ENCODE measurements at places on chromosomes 16 and 17. TPM values are rescaled to one million over a fixed set of nuclear protein-coding genes. Genes with fewer than 3 reads are reported as not detected.

The RUNDC3A gene
- total RNA-seq: 0.50 TPM

GRCh38 chr16:64455275-64455674 is 666.6 kb downstream of the CDH11 start:
- H3K36me3 ChIP-seq: no peaks in the 10 kb centered on the region
- no peak overlapping the region for H3K4me3 ChIP-seq
- no peaks in the 10 kb centered on the region for H3K4me1 ChIP-seq
- H3K27ac ChIP-seq: no peak overlapping the region

The TP53TG3F gene
- not detected for total RNA-seq

The WNT9B gene
- total RNA-seq: not detected

DNA sequence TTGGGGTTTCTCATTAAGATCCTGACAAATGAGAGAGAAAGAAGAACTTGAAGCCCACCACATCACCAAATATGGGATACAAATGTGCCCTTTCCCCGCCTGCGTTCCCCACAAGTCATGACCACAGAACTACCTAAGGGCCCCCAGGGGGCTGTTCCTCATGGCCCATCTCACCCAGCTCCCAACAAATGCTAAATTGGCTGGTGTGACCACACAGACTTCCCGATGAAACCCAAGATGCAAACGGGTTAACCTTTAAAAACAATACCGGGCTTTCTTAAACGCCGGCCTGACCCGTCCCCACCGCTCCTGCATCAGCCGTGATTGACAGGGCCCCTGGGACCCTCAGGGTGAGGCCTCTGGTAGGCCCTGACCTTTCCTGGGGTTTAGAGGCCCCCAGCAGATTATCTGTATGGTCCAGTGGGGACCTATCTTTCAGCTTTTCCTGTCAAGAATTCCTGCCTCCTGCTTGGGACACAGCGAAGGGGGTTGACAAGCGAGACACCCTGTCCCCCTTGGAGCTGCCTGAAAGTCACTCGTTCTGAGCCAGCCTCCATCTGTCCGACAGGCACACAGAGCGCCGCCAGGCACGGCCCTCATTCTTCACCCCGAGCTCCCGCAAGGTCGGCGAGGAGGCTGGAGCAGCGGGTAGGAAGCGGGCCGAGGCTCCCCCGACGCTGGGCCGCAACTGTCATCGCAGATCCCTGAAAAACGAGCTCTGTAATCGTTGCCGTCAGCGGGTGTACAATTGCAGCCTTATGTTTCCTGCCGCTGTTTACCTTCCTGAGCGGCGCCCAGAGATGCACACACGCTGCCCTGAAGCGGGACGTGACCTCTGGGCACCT is 300.1 kb downstream of the FOXL1 start:
- H3K4me3 ChIP-seq: no peak overlapping the region
- no peak for DNase-seq
- H3K4me1 ChIP-seq: no peaks in the 10 kb centered on the region
- no peak overlapping the region for H3K27ac ChIP-seq
- H3K27me3 ChIP-seq: peaks cover 29% of the 10 kb centered on the region
- no peaks in the 10 kb centered on the region for H3K36me3 ChIP-seq

The TMEM132E gene
- 0.06 TPM for total RNA-seq

GRCh38 chr16:86939609-86940008 is 361.3 kb downstream of the FOXL1 start:
- H3K27me3 ChIP-seq: peaks cover 18% of the 10 kb centered on the region
- no peak for DNase-seq
- peaks cover 2% of the 10 kb centered on the region for H3K4me1 ChIP-seq
- H3K27ac ChIP-seq: no peak overlapping the region

DNA sequence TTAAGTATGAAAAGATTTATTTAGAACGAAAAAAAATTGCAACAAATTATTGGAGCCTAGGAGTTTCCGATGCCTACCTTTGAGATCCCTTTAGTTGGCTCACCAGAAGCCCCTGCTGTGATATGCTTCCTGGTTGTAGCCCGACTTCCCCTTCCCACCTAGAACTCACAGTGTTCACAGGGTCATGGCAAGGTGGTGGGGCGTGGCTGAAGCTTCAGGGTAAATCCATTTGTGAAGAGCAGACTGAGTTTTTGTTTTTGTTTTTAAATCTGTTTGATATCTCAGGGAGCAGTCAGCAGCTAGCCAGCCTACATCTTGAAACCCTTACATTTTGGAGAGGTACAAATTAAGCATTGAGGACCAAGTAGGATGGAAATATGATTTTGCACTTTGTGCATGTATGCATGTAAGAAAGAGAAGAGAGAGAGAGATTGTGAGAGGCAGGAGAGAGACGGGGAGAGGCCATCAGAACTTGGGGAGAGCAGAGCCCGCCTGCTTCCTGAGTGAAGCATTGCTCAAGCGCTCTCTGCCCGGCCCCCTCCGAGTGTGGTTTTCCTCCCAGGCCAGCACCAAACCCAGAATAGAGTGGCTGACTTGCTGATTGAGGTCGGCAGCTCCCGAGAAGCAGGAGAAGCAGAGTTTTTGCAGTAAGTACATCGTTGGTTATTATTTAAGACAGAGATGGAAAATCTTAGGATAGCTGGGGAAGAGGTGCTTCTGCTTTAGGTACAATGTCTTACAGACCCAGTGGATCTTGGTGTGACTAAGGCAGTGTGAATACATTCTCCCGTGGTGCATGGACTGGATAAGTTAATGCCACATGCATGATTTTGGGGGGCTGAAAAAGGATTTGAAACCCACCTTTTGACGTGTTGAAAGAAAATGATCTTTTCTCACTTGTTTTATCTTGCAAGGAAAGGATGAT is 64.2 kb downstream of the SPECC1 start:
- H3K4me1 ChIP-seq: peaks cover 28% of the 10 kb centered on the region
- H3K27me3 ChIP-seq: peaks cover 4% of the 10 kb centered on the region
- H3K4me3 ChIP-seq: peak overlapping the region; percentile 78

DNA sequence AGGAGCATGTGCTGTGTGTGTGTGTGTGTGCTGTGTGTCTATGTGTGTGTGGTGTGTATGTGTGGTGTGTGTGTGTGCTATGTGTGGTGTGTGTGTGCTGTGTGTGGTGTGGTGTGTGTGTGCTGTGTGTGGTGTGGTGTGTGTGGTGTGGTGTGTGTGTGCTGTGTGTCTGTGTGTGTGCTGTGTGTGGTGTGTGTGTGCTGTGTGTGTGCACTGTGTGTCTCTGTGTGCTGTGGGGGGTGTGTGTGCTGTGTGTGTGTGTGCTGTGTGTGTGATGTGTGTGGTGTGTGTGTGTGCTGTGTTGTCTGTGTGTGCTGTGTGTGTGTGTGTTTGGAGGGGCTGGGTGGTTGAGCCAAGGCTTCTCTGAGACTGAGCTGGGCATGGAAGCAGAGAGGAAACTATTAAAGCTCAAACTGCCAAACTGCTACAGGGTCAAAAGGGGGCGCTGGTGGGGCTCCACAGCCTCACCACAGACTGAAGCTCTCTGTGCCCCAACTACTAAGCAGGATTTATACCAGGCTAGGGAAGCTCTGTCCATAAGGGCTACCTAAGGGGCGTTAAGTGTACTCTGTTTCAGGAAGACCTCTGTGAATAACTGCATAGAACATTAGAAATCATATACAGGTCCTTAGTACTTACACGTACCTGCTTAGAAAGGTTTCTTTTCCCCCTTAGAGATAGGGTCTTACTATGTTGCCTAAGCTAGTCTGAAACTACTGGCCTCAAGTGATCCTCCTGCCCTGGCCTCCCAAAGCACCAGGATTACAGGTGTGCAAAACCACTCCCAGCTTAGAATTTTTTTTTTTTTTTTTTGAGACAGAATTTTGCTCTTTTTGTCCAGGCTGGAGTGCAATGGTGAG is 27.8 kb upstream of the GHDC start:
- peak; percentile 59 for DNase-seq
- no peak overlapping the region for H3K4me3 ChIP-seq
- peaks cover 23% of the 10 kb centered on the region for H3K36me3 ChIP-seq
- no peaks in the 10 kb centered on the region for H3K27me3 ChIP-seq
- peak overlapping the region; percentile 71 for H3K27ac ChIP-seq

DNA sequence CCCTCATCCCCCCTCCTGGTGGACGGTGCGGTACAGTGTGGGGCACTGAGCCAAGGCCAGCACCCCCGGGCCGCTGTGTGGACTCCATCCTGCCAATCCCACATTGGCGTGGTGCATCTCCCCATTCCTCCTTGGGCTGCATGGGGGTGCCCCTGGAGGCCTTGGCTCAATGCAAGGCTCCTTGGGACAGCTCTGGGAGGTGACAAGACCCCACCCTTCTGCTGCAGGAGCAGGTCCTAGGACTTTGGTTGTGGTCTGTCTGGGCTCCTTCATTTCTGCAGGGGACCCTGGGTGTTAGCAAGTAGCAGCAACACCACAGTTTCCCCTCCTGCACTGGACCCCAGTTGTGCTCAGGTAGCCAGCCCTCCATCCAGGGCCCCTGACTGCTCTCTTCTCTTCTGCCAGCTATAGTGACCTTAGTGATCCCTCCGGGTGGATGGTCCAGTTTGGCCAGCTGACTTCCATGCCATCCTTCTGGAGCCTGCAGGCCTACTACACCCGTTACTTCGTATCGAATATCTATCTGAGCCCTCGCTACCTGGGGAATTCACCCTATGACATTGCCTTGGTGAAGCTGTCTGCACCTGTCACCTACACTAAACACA is 1.3 kb downstream of the PRSS21 start:
- no peaks in the 10 kb centered on the region for H3K36me3 ChIP-seq
- DNase-seq: no peak
- peaks cover 5% of the 10 kb centered on the region for H3K27me3 ChIP-seq
- no peak overlapping the region for H3K4me3 ChIP-seq
- no peaks in the 10 kb centered on the region for H3K4me1 ChIP-seq

The CLEC18B gene
- 1.7 TPM for total RNA-seq

DNA sequence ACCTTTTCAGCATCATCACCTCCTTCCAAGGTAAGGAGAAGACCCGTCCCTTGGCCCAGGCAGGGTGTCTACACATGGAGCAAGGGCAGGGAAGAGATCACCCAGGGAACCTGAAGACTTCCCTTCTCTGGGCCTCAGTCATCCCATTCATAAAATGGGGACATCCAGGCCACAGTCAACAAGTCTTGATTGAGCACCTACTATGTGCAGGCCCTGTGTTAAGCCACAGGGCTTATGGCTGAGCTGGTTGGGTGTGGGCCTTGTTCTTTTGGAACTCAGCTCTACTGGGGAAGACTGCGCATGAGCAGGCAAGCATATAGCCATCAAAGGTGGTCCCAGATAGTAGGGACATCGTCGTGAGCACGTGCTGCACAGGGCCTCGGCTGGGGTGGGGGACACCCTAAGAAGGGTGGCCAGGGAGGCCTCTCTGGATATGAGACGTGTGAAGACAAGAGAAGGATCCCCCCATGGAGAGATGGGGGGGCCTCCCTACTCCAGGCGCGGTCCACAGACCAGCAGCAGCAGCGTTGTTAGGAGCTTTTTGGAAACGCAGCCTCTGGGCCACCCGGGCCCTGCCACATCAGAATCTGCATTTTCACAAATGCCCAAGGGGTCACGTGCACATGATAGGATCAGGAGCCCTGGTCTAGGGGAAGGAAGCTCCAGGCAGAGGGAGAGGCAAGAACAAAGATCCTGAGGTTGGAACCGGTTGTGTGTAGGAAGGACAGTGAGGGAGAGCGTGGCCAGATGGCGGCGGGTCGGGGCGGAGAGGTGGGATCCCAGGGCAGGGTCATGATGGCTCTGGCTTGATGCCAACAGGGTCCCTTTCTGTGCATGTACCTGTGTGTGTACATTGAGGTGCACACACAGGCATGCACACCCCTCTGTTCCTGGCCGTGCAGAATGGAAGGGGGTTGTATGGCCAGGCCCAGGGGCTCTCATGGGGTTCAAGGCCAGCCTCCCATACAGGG is 5.9 kb upstream of the ADGRG3 start:
- no peaks in the 10 kb centered on the region for H3K4me1 ChIP-seq
- no peaks in the 10 kb centered on the region for H3K36me3 ChIP-seq
- H3K27ac ChIP-seq: no peak overlapping the region
- no peaks in the 10 kb centered on the region for H3K27me3 ChIP-seq
- DNase-seq: no peak

DNA sequence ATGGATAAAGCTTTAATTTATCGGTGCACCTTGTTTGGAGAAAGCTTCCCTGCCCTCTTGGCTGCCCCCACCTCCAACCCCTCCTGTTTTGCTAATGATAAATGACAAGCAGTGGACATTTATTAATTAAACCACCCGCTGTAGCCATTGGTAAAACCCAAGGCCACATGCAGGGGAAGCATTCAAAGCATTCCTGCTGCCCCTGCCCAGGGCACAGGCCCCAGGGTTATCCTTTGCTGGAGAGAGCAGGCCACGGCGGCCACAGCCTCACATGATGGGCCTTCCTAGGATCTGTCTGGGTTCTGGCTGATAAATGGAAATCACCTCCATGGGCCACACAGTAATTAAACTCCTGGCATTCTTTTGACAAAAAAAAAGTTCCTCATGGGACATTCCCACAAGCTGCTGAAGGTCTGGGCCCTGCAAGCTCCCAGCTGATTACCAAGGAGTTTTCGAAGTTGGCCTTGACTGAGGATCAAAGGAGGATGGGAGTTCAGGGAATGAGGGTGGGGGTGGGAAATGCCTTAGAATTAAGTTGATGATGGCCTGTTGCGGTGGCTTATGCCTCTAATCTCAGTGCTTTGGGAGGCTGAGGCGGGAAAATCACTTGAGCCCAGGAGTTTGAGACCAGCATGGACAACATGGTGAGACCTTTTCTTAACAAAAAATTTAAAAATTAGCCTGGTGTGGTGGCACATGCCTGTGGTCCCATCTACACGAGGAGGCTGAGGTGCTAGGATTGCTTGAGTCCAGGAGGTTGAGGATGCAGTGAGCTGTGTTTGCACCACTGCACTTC is 35.5 kb downstream of the SOST start:
- no peaks in the 10 kb centered on the region for H3K36me3 ChIP-seq
- DNase-seq: no peak
- H3K27me3 ChIP-seq: peaks cover 2% of the 10 kb centered on the region

The LRRC37A gene
- total RNA-seq: 7.7 TPM

- H3K36me3 ChIP-seq: no peaks in the 10 kb centered on the region
- no peak for DNase-seq
- peaks cover 3% of the 10 kb centered on the region for H3K4me1 ChIP-seq
- peaks cover 9% of the 10 kb centered on the region for H3K27me3 ChIP-seq
- no peak overlapping the region for H3K4me3 ChIP-seq
Observed at GRCh38 chr17:65074778-65075250, 18.3 kb upstream of the GNA13 start.

DNA sequence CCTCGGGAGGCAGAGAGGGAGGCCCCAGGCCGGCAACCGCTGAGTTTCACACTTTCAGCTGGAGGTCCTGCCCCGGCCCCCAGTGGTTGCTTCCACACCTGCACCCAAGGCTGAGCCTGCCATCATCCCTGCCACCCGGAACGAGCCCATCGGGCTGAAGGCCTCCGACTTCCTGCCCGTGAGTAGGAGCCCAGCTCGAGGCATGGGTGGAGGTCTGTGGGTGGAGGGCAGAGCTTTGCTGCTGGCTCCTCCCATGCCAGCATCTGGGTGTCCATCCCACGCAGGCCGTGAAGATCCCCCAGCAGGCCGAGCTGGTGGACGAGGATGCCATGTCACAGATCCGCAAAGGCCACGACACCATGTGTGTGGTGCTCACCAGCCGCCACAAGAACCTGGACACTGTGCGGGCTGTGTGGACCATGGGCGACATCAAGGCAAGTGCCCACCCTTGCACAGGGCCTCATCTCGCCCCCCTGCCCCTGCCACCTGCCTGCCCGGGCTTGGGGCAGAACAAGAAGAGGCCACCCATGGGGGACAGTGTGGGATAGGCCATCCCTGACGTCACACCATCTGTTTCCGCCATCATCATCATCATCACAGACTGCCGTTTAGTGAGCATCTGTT is 19.6 kb downstream of the KATNB1 start:
- H3K27me3 ChIP-seq: no peaks in the 10 kb centered on the region
- H3K27ac ChIP-seq: no peak overlapping the region
- no peak for DNase-seq
- H3K4me3 ChIP-seq: no peak overlapping the region

The IL4R gene
- 215 TPM for total RNA-seq
